CD8-positive, alpha-beta memory T cell (primary cell): ENCODE measurements at places on chromosomes 7 and 10. TPM values are rescaled to one million over a fixed set of nuclear protein-coding genes. Genes with fewer than 3 reads are reported as not detected.

DNA sequence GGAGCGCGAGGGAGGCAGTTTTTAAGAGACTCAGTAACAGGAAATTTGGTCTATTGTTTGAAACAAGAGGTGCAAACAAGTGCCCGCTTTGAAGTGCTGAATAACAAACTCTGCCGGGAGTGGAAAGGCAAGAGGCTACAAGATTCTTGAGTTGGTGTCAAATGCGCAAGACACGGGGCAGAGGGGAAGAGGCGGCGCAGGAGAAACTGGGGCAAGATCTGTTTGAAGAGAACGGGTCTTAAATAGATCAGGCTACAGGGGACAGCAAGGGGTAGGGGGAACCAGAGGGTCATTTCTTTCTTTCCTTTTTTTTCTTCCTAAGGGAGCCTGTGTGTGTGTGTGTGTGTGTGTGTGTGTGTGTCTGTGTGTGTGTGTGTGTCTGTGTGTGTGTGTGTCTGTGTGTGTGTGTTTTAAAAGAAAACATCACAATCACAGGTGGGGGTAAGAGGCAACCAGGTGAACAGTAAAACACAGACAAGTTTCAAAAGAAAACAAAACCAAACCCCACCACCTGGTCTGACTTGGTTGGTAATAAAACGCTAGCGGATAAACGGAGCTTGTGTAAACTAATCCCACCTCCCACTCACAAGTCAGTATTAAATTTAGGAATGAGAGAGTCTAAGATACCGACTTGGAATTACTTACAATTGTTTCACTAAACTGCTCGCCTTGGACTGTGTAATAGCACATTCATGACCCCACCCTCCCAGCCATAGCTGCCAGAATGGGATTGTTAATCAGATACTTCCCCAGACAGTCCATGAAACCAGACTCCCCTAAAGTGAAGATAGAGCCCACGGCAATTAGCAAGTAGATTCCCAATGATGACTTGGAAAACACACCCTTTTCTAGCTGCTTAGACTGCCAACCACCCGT lies 13.1 kb upstream of the CUX1 start:
- no peak for DNase-seq

ALOX5 gene
- polyA plus RNA-seq: 3.0 TPM

- DNase-seq: no peak
These were observed 160.4 kb upstream of the AGR3 start for GRCh38 chr7:17042211-17042610.

RBP3 gene
- polyA plus RNA-seq: not detected

- DNase-seq: no peak
These were observed 10.4 kb downstream of the FFAR4 start for GRCh38 chr10:93576888-93577287.

DNA sequence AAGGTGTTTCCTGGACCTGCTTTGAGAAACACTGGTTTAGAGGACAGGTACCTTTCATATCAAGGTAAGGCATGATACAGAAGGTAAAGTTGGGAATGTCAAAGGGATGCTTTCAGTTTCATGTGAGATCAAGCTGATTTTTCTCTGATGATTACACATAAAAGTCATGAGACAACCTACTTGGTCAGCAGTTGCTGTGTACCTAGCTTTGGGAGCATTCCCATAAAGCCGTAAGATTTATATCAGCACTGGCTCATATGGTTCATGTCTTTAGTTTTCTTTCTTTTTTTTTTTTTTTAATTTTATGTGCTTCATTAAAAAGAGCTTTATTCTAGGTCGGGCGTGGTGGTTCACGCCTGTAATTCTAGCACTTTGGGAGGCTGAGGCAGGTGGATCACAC lies 265.3 kb upstream of the LRGUK start:
- no peak for DNase-seq

AGBL3 gene
- polyA plus RNA-seq: 0.10 TPM

GRCh38 chr10:77247031-77247990 lies 390.3 kb downstream of the KCNMA1 start:
- DNase-seq: no peak

DNA sequence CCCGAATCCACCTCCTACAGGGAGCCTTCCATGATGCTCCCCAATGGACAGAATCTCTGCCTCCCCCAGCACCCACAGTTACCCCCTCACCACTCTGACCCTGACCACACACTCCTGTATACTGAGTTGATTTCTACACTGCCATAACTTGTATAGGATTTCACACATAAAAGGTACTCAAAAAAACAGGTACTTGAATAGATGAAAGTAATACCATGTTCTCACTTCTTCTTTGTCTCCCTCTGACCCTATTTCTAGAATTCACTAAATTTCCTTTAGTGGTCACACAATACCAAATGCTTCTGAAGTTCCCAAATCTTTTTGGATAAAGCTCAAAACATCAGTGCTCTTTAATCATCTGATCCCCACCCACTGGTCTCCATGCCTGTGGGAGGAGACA lies 45.4 kb downstream of the HSPA12A start:
- no peak for DNase-seq

ZMIZ2 gene
- polyA plus RNA-seq: 9.8 TPM

DNA sequence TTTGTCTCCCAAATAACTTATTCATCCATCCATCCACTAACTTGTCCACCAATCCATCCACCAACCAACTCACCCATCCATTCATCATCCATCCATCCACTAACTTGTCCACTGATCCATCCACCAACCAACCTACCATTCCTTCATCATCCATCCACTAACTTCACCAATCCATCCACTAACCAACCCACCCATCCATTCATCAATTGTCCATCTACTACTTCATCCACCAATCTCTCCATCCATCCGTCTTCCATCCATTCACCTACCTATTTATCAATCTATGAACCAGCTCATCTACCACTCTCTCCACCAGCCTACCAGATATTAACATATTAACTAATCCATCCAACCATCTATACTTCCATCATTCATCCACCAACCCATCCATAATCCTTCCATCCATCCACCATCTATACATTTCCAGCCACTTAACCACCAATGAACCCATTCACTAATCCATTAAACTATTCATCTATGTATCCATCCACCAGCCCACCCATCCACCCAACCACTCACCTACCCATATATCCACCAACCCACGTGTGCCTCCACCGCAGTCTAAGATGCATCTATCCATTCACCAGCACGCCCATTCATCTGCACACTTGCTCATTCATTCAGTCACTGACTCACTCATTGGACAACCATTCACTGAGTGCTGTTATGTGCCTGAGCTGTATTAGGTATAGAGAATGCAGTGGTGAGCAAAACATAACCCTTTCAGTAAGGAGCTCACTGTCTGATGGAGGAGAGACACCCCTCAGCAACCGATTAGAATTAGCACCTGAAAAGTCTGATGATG lies 19.8 kb upstream of the TBL2 start:
- DNase-seq: no peak

DNA sequence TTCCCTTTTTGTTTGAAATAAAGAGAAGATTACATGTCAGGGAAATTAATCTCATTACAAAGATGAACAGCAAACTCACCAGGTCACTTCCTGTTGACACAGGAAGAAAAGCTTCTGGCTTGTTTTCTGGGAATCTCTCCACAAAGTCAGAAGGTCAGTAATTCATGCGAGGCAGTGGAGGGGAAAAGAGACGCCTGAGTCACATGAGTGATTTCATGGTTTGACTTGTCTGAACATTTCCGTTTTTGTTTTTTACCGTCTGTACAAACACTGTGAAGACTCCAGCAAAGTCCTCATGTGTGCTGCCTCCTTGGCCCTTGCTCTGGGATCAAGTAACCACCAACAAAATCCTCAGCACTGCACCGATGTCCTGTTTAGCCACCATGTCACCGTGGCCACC lies 2.5 kb upstream of the HABP2 start:
- DNase-seq: no peak

GRCh38 chr10:20166096-20166675 lies 350.0 kb downstream of the PLXDC2 start:
- DNase-seq: no peak

- no peak for DNase-seq
These were observed 374.6 kb downstream of the GLRX3 start for GRCh38 chr10:130510755-130511154.

SYCE1 gene
- polyA plus RNA-seq: 0.33 TPM

ZNF679 gene
- not detected for polyA plus RNA-seq

DNA sequence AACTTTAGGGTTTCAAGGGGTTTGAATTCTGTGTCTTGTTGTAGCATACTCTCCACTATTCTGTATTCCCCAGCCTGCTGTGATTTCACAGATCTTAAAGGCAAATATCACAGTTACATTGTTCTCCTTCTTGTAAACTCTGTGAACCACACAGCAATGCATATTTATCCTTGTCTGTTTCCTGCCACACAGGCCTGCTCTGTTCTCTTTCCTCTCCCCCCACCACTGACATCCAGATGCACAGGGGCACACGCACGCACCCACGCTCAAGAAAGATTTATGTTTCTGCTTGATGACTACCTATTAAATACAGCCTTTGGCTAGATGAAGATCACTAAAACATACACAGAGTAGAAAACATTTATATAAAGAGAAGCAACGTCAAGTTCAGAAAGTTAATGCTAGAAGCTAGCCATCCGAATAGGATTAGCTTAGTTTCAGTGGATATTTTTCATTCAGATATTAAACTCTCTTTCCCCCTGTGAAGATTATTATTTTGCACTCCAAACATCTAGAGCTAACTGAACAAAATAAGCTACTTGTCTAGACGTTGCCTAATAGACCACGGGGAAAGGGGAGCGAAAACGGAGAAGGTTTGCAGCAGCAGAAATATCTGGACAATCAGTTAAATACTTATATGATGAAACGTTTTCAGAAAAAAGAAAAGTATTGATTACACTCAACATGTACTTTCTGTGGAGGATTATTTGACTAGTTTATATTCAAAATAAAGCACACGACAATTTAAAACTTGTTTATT lies 193.1 kb upstream of the SEMA3C start:
- DNase-seq: no peak

GRCh38 chr7:43198599-43199090 lies 86.2 kb downstream of the HECW1 start:
- no peak for DNase-seq

ADCY1 gene
- not detected for polyA plus RNA-seq

GRCh38 chr7:155983176-155983815 lies 171.0 kb upstream of the SHH start:
- peak; percentile 23 for DNase-seq

GRCh38 chr7:44321796-44322195 lies 3.6 kb downstream of the CAMK2B start:
- DNase-seq: no peak

C10orf95 gene
- polyA plus RNA-seq: 0.70 TPM

- DNase-seq: no peak
These were observed 121.8 kb downstream of the CAMK1D start for GRCh38 chr10:12471135-12471534.

GRCh38 chr7:5083311-5083711 lies 37.7 kb downstream of the RBAK start:
- DNase-seq: no peak

DNA sequence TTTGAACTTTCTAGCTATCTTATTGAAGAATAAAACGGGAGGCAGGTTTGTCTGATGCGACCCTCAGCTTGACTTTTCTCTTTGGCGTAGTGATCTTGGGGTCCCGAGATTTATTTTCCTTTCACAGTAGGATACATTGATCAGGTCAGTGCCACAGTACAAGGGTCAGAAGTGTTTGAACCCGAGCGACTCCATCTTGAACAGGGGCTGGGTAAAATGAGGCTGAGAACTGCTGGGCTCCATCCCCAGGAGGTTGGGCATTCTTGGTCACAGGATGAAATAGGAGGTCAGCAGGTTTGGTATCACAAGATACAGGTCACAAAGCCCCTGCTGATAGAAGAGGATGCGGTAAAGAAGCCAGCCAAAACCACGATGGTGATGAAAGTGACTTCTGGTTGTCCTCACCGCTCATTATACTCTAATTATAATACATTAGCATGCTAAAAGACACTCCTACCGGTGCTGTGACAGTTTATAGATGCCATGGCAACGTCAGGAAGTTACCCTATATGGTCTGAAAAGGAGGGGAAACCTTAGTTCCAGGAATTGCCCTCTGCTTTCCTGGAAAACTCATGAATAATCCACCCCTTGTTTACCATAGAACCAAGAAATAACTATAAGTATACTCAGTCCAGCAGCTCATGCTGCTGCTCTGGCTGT lies 3.0 kb upstream of the TECPR1 start:
- no peak for DNase-seq

- DNase-seq: no peak
These were observed 43.9 kb downstream of the IFIT5 start for GRCh38 chr10:89458291-89458690.

- DNase-seq: no peak
These were observed 412.8 kb upstream of the MTPN start for GRCh38 chr7:136389933-136390332.

- no peak for DNase-seq
These were observed 38.5 kb downstream of the FAM149B1 start for GRCh38 chr10:73206385-73206784.

DNA sequence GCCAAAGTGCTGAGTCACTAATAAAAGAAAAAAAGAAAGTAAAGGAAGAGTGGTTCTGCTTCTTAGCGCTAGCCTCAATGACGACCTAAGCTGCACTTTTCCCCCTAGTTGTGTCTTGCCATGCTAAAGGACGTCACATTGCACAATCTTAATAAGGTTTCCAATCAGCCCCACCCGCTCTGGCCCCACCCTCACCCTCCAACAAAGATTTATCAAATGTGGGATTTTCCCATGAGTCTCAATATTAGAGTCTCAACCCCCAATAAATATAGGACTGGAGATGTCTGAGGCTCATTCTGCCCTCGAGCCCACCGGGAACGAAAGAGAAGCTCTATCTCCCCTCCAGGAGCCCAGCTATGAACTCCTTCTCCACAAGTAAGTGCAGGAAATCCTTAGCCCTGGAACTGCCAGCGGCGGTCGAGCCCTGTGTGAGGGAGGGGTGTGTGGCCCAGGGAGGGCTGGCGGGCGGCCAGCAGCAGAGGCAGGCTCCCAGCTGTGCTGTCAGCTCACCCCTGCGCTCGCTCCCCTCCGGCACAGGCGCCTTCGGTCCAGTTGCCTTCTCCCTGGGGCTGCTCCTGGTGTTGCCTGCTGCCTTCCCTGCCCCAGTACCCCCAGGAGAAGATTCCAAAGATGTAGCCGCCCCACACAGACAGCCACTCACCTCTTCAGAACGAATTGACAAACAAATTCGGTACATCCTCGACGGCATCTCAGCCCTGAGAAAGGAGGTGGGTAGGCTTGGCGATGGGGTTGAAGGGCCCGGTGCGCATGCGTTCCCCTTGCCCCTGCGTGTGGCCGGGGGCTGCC lies at the start of gene IL6:
TSS of gene IL6 (plus strand) at position 294 of the 807 bp plus-strand sequence. CDS start at position 357, 63 bp downstream.
- DNase-seq: no peak

HYAL4 gene
- polyA plus RNA-seq: not detected

CPED1 gene
- not detected for polyA plus RNA-seq

GRCh38 chr7:22179442-22179879 lies 177.5 kb downstream of the RAPGEF5 start:
- DNase-seq: no peak

- no peak for DNase-seq
These were observed 568.8 kb downstream of the POM121L12 start for GRCh38 chr7:53604201-53604600.
